ENCODE measurements at places on chromosomes 7 and 10.

DNA sequence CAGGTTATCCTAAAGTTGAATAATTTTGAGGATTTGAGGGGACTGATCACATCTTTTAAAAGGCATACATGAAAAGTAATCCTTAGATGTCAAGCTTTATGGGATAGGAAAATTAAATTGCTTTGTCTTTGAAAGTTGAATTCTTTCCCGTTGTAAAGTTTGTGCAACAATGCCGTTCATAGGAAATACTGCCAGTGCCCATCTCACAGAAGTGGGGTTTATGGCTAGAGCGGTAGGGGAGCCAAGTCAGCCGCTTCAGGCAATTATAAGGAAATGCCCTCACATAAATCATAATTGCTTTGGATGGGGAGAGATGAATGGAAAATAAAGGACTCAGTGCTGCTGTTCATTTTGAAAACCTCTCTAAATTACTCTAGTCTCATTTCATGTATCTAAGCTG, 18.1 kb downstream of the CDC123 start:
- DNase-seq = no peak

DNA sequence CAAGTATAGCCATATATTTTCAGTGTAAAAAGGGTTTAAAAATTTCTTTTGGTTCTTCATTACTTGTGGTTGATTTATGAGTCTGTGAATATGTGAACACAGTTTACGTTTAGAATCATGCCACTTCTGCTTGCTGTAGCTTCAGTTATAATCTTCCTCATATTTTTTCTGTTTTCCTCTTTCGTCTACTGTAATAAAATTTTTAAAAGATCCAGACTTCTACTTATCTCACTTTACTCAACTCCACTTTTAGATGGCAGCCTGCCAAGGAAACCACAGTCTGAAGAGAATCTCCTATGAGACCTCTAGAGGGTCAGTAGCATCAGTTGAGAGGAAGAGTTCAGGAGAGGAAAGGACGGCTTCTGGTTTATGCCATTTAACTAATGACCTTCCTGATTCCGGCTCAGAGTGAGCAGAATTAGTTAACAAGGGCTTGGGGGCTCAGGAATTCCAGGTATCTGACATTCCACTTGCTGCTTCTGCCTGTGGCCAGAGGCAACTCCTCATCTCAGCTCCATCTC, 21.4 kb downstream of the CREB5 start:
- DNase-seq = no peak

DNA sequence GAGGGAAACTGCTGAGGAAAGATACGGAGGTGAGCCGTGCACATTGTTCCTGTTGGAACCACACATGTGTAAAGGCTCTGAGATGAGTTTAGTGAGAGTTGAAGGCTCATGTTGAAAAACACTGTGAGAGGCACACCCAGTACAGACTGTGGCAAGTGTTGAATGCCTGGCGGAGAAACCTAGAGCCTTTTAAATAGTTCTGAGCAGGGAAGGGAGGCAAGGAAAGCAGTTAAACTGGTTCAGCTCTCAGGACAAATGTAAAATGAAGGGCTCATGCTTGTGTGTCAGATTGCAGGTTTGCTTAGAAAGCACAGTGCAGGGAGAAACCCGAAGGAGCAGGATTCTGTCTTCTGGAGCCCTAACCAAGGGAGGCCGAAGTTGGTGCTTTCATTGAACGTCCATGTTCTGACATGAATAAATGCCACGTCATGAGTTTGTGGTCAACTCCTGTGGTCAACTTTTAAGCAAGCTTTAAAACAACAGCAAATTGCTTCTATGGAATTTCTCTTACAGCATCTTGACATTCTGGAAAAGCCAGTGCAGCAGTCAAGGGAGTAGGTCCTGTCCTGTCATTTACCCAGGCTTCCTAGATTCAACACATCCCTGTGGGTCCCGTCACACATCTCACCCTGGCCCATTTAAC, 650.9 kb upstream of the GALNT17 start:
- no peak for DNase-seq

GRCh38 chr7:134339475-134339874, 22.7 kb upstream of the SLC35B4 start:
- DNase-seq = no peak

- no peak for DNase-seq
Observed at GRCh38 chr7:144670218-144670617, 165.6 kb downstream of the TPK1 start.

DNA sequence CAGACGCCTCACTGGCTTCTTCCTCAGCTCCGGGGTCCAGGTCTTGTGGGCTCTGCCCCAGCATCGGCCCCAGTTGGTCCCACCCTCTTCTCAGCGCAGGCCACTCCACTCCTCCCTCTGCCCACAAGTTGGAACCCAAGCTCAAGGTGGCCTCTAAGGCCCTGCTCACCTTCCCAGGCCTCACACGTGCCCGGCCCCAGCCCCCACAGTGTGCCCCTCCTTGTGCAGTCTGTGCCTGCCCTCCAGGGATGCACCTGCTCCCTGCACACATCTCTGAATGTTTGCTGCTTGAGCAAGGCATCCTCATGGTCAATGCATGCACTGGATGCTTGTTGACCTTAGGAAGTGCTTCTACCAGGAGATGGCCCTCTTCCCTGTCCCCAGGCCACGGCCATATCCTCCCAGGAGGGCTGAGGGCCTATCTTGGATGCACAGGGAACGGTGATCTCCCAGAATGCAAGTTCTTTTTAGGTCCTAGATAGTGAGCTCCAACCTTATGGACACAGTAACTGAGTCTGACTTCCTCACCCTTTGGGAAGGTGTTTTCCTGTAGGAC, 7.7 kb upstream of the AEBP1 start:
- no peak for DNase-seq

GRCh38 chr7:124257638-124258308, 224.9 kb upstream of the TMEM229A start:
- no peak for DNase-seq

DNA sequence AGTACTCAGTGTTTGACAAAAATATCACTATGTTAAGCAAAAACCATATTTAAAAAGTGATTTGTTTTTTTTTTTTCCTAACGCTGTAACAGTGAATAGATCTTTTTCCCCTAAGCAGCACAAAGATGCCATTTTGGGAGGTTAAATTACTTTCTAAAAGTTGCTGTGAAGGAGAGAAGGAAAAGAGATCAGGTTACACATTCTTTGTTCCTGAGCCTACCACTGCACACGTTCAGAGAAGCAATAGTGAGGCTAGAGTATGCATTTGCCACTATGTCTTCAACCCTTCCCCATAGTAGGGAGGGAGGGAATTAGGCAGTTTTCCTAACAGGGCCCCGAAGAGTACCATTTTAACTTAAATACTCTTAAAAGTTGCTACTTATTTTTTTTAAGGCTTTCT, 38.9 kb downstream of the BMPR1A start:
- DNase-seq = no peak
